ENCODE measurements at places on chromosomes 2 and 18. TPM values are rescaled to one million over a fixed set of nuclear protein-coding genes. Genes with fewer than 3 reads are reported as not detected.

DNA sequence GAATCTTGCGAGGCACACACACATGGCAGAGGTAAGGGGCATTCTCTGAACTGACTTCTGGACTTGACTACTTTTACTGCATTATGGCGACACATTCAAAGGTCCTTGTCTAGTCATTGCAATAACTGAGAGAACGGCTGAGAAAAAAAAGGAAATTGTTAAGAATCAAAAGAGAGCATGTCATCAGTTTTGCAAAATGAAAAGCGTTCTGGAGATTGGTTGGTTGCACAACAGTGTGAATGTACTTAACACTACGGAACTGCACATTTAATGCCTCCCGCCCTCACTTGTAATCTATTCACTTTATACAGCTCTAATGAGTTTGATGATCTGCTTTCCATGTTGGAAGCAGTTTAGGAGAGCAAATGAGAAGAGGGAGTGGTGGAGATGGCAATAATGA lies 68.5 kb upstream of the NFU1 start:
- no peak for DNase-seq
- H3K27ac ChIP-seq, result no peak overlapping the region
- H3K36me3 ChIP-seq, result peaks cover 8% of the 10 kb centered on the region
- no peaks in the 10 kb centered on the region for H3K4me1 ChIP-seq
- H3K27me3 ChIP-seq, result no peaks in the 10 kb centered on the region

GRCh38 chr2:235244255-235245220 lies 249.3 kb upstream of the AGAP1 start:
- no peaks in the 10 kb centered on the region for H3K27me3 ChIP-seq
- no peaks in the 10 kb centered on the region for H3K4me1 ChIP-seq
- H3K4me3 ChIP-seq, result no peak overlapping the region
- H3K36me3 ChIP-seq, result no peaks in the 10 kb centered on the region

- no peaks in the 10 kb centered on the region for H3K27me3 ChIP-seq
- H3K27ac ChIP-seq, result no peak overlapping the region
- H3K4me3 ChIP-seq, result no peak overlapping the region
Measured at GRCh38 chr2:165725421-165725820, 68.6 kb downstream of the GALNT3 start.

DNA sequence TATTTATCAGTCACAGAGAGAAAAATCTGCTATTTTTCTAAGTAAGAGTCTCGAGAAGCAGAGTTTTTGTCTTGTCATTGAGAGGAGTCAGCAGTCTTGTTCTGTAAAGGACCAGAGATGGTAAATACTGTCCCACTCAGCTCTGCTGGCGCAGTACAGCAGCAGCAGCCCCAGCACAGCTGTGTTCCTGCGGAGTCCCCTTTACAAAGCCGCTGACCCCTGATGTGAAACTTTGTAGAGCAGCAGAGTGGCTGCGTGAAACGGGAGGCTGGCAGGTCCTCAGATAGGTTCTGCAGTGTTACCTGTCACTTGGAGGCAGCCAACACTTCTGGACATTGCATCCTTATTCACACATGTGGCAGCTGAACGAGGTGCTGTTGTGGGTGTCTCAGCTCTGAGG lies 45.2 kb downstream of the TMEM185B start:
- DNase-seq, result no peak
- no peak overlapping the region for H3K27ac ChIP-seq
- H3K4me3 ChIP-seq, result no peak overlapping the region
- no peaks in the 10 kb centered on the region for H3K36me3 ChIP-seq
- H3K4me1 ChIP-seq, result no peaks in the 10 kb centered on the region

DNA sequence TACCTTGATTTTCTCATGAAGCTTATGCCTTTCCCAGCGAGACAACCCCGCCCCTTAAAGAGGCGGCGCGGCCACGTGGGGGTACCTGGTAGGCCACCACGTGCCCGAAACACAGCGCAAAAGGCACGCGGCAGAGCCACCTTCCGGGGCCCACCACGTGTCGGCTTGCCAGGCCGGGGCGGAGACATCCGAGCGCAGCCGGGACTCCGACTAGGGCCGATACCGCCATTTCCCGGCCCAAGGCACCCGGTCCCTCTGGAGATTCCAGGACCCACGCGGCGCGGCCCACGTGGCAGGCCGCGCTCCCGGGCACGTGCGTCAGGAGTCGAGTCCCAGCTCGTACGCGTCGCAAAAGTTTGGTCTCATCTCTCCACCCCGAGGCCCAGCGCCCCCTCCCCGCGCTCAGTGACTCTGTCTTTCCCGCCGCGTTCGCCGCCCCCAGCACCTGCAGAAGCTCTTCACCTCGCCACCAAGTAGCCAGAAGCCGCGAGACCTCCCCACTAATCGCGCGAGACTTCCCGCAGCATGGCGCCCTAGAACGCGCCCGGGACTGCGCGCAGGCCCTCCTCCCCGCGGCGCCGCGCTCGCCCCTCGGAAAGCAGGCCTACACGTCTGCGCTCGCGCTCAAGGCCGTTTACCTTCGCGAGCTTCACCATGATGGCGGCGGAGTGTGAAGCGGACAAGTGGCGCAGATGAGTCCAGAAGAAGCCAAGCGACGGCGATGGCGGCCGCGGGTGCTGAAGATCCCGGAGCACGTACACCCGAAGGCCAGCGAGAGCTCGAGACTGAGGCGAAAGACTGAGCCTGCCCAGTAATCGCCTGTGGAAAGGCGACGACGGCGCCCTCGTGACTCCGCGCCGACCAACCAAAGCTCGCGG lies at the start of gene NCL:
Gene NCL (minus strand): TSS at position 787 of the 878 bp plus-strand sequence. CDS start 131 bp downstream, at position 656.
- peaks cover 18% of the 10 kb centered on the region for H3K36me3 ChIP-seq
- DNase-seq, result peak; percentile 98
- H3K4me3 ChIP-seq, result peak within 1 kb of the TSS; percentile 97
- peaks cover 2% of the 10 kb centered on the region for H3K4me1 ChIP-seq
- no peaks in the 10 kb centered on the region for H3K27me3 ChIP-seq

GRCh38 chr2:9699139-9700108 lies 68.6 kb upstream of the YWHAQ start:
- peak; percentile 88 for DNase-seq
- peaks cover 17% of the 10 kb centered on the region for H3K4me1 ChIP-seq
- no peaks in the 10 kb centered on the region for H3K36me3 ChIP-seq
- H3K4me3 ChIP-seq, result no peak overlapping the region

DNA sequence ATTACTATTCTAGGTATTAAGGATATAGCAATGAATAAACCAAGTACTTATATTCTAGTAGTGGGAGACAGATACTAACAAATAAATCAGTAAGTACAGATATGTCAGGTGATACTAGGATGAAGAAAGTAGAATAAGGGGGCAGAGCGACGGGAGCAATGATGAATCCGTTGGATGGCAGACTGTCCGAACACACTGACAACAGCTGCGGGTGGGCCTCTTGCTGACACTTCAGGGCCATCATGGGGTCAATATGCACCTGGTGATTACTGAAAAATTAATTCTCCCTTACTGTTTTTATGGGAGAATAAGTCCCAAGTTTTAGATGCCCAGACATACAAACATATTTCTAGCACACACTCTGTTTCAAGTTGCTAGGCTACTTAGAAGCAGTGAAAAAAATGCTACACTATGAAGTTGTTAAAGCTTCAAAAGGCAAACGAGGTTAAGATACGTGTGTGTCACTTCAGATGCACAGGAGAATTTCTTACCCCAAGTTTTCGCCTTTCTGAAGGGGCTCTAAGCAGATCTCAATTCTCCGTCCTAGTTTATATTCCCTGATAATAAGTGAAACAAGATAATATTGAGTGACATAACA lies 78.7 kb downstream of the USP40 start:
- no peaks in the 10 kb centered on the region for H3K27me3 ChIP-seq
- no peak overlapping the region for H3K27ac ChIP-seq
- no peak overlapping the region for H3K4me3 ChIP-seq
- peaks cover 15% of the 10 kb centered on the region for H3K4me1 ChIP-seq
- peak; percentile 5 for DNase-seq

- H3K27ac ChIP-seq, result no peak overlapping the region
- no peaks in the 10 kb centered on the region for H3K36me3 ChIP-seq
- no peak for DNase-seq
- no peak overlapping the region for H3K4me3 ChIP-seq
Measured at GRCh38 chr2:191195021-191195420, 44.2 kb upstream of the STAT4 start.

DNA sequence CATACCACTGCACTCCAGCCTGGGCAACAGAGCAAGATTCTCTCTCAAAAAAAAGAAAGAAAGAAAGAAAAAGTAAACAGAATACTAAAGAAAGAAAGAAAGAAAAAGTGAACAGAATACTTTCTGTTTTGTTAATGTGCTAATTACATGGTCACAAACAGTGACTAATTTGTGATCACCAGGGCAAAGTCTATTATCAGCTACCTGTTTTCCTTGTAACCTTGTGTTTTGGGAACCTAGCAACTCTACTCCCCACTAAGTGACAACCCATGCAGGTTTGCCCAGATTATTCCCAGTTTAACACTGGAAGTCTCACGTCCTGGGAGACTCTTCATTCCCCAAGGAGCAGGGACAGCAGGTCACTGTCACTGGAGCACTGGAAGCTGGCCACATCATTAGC lies 16.7 kb upstream of the UGT1A9 start:
- H3K36me3 ChIP-seq, result no peaks in the 10 kb centered on the region
- no peak overlapping the region for H3K27ac ChIP-seq
- H3K27me3 ChIP-seq, result no peaks in the 10 kb centered on the region
- H3K4me1 ChIP-seq, result no peaks in the 10 kb centered on the region
- no peak for DNase-seq

DNA sequence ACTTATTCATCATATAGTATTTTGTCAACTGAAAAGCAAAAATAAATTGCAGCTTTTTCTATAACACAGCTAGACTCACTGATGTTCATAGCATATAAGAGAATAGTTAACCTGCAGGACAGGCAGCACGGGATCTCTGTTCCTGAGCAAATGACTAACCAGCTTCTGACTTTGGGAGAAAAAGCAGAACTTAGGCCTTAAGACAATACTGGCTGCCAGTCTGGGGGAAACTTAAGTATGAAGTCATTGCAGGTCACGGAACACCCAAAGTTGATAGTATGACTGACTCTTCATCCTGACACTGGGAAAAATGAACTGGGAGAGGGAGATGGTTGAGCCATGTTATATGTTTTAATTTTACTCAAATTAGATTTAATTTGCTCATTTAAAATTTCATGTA lies 113.0 kb downstream of the DPP4 start:
- DNase-seq, result no peak
- no peaks in the 10 kb centered on the region for H3K36me3 ChIP-seq
- no peaks in the 10 kb centered on the region for H3K4me1 ChIP-seq
- no peak overlapping the region for H3K27ac ChIP-seq
- H3K27me3 ChIP-seq, result peaks cover 5% of the 10 kb centered on the region

- no peak for DNase-seq
- peaks cover 30% of the 10 kb centered on the region for H3K4me1 ChIP-seq
- no peaks in the 10 kb centered on the region for H3K27me3 ChIP-seq
- H3K27ac ChIP-seq, result no peak overlapping the region
- no peak overlapping the region for H3K4me3 ChIP-seq
Measured at GRCh38 chr2:172247203-172247602, 144.5 kb upstream of the DLX2 start.

GRCh38 chr2:151632993-151633565 lies 101.2 kb downstream of the NEB start:
- no peaks in the 10 kb centered on the region for H3K4me1 ChIP-seq
- no peak overlapping the region for H3K4me3 ChIP-seq
- H3K36me3 ChIP-seq, result no peaks in the 10 kb centered on the region
- H3K27ac ChIP-seq, result no peak overlapping the region
- DNase-seq, result no peak
- H3K27me3 ChIP-seq, result no peaks in the 10 kb centered on the region

- no peaks in the 10 kb centered on the region for H3K36me3 ChIP-seq
- no peak for DNase-seq
Measured at GRCh38 chr2:173659509-173659908, 304.8 kb downstream of the CDCA7 start.

GRCh38 chr2:86570059-86570458 lies 6.8 kb upstream of the CHMP3 start:
- H3K4me1 ChIP-seq, result no peaks in the 10 kb centered on the region
- no peak overlapping the region for H3K27ac ChIP-seq
- no peaks in the 10 kb centered on the region for H3K36me3 ChIP-seq
- no peak for DNase-seq

DNA sequence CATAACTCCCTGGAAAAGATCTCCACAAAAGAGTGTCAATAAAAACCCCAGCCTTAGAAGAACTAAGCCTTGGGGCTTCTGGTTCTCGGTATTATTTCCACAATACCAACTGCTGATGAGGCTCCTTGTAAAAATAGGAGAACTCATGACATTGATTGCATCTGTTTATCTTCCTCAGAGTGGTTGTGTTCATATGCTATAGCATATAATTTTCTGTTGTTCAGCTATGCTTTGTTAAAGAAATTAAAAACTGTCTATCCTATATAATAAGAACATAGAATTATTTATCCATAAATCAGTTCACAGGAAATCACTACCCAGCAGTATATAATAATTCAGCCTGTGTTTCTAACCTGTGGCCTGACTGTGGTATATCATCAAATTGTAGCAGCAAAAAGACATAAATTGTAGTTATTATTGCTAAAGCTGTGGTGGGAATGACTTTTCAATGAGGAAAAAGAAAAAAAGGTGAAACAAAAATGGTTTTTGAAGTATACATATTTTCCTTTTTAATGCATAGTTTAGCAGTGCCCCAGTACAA lies 68.9 kb downstream of the SATB2 start:
- no peaks in the 10 kb centered on the region for H3K4me1 ChIP-seq
- DNase-seq, result no peak
- H3K4me3 ChIP-seq, result no peak overlapping the region
- H3K27ac ChIP-seq, result no peak overlapping the region

GRCh38 chr18:78896111-78896905 lies 83.3 kb upstream of the SALL3 start:
- no peak for DNase-seq
- no peak overlapping the region for H3K27ac ChIP-seq
- H3K36me3 ChIP-seq, result no peaks in the 10 kb centered on the region

- H3K36me3 ChIP-seq, result no peaks in the 10 kb centered on the region
- no peaks in the 10 kb centered on the region for H3K4me1 ChIP-seq
- H3K27ac ChIP-seq, result no peak overlapping the region
- no peaks in the 10 kb centered on the region for H3K27me3 ChIP-seq
Measured at GRCh38 chr2:133773854-133774653, 205.8 kb upstream of the NCKAP5 start.

DNA sequence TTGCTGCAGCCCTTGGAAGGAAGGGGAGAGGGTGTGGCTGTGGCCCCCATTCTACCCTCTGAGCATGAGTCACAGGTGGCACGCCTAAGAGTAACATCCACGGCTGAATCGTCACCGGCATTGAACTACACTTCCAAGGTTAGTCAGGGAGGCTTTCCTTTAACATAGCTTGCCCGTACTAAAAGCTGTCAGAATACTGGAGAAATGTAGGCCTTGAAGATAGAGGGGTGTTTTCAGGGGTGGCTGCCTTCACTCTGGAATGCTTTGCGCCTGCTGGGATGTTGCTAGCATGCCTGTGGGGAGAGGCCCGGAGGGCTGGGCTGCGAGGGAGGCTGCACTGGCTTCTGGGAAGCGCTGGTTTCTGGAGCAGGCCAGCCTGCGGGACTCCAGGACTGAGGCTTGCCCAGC lies 333.7 kb downstream of the AGAP1 start:
- no peak overlapping the region for H3K4me3 ChIP-seq
- DNase-seq, result peak; percentile 80
- no peaks in the 10 kb centered on the region for H3K36me3 ChIP-seq
- no peaks in the 10 kb centered on the region for H3K4me1 ChIP-seq

- no peak for DNase-seq
- H3K27ac ChIP-seq, result no peak overlapping the region
- H3K27me3 ChIP-seq, result peaks cover 13% of the 10 kb centered on the region
- H3K36me3 ChIP-seq, result no peaks in the 10 kb centered on the region
Measured at GRCh38 chr2:227163485-227163997, 464 bp downstream of the COL4A4 start.

The FBLN7 gene
- 0.99 TPM for total RNA-seq

The FOSL2 gene
- 68.6 TPM for total RNA-seq

The RAB11FIP5 gene
- 35.0 TPM for total RNA-seq

The ALPG gene
- total RNA-seq, result not detected

The CAD gene
- 32.0 TPM for total RNA-seq

The PASK gene
- total RNA-seq, result 1.5 TPM

The FAM110C gene
- 0.26 TPM for total RNA-seq

The STK11IP gene
- 16.8 TPM for total RNA-seq

The EDAR gene
- total RNA-seq, result not detected

The ACOXL gene
- not detected for total RNA-seq

The TGFA gene
- not detected for total RNA-seq

The C2orf76 gene
- 8.5 TPM for total RNA-seq

All from fibroblast of lung (primary cell).